GM23338 (cell line): ENCODE measurements at places on chromosomes 4 and X.

GRCh38 chr4:8125526-8126056 lies 33.0 kb downstream of the ABLIM2 start:
- no peak overlapping the region for H3K27ac ChIP-seq
- no peak overlapping the region for H3K4me3 ChIP-seq
- H3K4me1 ChIP-seq: no peaks in the 10 kb centered on the region
- no peaks in the 10 kb centered on the region for H3K36me3 ChIP-seq
- H3K27me3 ChIP-seq: no peaks in the 10 kb centered on the region
- DNase-seq: no peak

GRCh38 chr4:35464964-35465528 lies 779.3 kb downstream of the ARAP2 start:
- no peak for DNase-seq
- H3K4me1 ChIP-seq: peaks cover 3% of the 10 kb centered on the region; the same call in 1 of the 2 replicates
- no peak overlapping the region for H3K27ac ChIP-seq

DNA sequence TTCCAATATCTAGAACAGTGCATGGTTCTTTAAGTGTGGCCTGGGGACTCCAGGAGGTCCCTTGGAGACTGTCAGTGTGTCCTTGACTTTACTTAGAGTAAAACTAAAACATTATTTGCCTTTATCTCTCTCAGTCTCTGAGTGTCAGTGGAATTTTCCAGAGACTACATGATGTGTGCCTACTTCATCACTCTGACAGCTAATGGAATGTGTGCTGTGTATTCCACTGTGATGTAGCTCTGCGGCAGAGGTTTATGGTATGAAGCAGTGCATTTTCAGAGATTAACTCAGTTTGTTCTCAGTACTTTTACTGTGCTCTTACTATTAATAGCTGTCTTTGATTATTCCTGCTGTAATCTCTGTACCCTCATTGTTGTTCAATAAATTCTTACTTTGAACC lies 85.6 kb downstream of the MANBA start:
- H3K4me1 ChIP-seq: no peaks in the 10 kb centered on the region
- no peak overlapping the region for H3K27ac ChIP-seq
- H3K27me3 ChIP-seq: no peaks in the 10 kb centered on the region
- H3K36me3 ChIP-seq: peaks cover 4% of the 10 kb centered on the region; the same call in 1 of the 2 replicates

GRCh38 chrX:5220421-5220820 lies 1008.2 kb downstream of the NLGN4X start:
- H3K27ac ChIP-seq: no peak overlapping the region
- no peak overlapping the region for H3K4me3 ChIP-seq
- H3K36me3 ChIP-seq: no peaks in the 10 kb centered on the region
- H3K27me3 ChIP-seq: no peaks in the 10 kb centered on the region
- no peak for DNase-seq

- DNase-seq: no peak
- no peaks in the 10 kb centered on the region for H3K36me3 ChIP-seq
- H3K27me3 ChIP-seq: no peaks in the 10 kb centered on the region
- peaks cover 15% of the 10 kb centered on the region for H3K4me1 ChIP-seq
These were observed 208.7 kb downstream of the CHIC2 start for GRCh38 chr4:53855581-53856250.

DNA sequence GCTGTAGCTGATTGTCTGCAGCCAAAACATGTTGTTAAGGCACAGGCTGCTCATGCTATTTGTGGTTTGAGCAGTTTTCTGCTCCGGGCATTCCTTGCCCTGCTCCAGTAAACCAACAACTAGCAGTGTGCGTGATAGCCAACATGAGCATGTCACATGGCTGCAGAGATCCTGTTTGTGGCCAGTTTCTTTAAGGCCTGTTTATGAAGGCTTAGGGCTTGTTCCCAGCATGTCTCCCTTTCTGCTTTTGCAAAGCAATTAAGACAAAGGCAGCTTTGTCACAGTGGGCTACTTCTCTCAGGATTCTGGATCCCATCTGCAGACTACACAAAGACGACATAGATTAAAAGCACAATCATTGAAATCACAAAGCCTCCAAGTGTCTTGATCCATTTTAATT lies 160.5 kb downstream of the ZNF518B start:
- H3K27ac ChIP-seq: no peak overlapping the region
- peak; percentile 3 for DNase-seq
- H3K36me3 ChIP-seq: no peaks in the 10 kb centered on the region
- no peak overlapping the region for H3K4me3 ChIP-seq
- no peaks in the 10 kb centered on the region for H3K27me3 ChIP-seq
- H3K4me1 ChIP-seq: peaks cover 26% of the 10 kb centered on the region

DNA sequence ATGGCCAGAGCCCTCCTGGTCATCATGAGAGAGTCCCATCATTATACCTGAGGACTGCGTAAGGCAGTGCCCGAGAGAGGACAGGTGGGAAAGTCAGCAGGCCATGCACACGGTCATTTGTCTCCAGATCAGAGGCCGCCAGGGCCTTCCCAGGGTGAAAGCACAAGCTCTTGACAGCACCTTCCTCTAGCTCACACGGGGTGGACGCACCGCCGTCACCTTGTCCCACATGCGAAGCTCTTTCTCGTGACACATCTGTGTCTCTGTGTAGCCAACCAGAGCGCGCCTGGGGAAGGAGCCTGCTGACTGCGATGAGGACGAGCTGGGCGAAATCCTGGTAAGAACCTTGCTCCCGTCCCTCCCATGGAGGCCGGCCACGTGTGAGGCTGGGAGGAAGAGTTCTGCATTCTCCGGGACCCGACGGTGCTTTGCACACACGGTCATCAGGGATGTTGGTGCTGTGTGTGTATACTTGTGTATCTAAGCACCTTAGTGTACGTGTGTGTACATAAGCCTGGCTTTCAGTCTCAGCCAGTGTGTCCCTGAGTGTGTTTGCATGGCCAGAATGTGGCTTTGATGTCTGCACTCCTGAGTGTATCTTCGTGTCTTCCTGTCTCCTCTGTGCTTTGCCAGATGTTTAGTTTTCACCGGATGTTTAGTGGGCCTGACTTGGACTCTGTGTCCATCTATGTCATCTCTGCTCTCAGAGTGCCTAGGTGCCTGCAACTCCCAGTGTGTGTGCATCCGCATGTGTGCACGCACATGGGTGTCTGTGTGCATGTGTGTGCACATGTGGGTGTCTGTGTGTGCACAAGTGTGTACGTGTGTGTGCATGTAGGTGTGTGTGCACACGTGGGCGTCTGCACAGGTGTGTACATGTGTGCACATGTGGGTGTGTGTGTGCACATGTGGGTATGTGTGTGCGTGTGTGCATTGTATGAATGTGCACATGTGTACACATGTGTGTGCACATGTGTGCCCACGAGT lies 15.1 kb downstream of the ATP5ME start:
- H3K27ac ChIP-seq: no peak overlapping the region
- no peak for DNase-seq
- no peak overlapping the region for H3K4me3 ChIP-seq

- no peak overlapping the region for H3K27ac ChIP-seq
- no peak for DNase-seq
- no peaks in the 10 kb centered on the region; the same call in 1 of the 2 replicates for H3K4me1 ChIP-seq
- no peaks in the 10 kb centered on the region for H3K27me3 ChIP-seq
- H3K4me3 ChIP-seq: no peak overlapping the region
These were observed 69.2 kb downstream of the MTNR1A start for GRCh38 chr4:186486172-186486571.

DNA sequence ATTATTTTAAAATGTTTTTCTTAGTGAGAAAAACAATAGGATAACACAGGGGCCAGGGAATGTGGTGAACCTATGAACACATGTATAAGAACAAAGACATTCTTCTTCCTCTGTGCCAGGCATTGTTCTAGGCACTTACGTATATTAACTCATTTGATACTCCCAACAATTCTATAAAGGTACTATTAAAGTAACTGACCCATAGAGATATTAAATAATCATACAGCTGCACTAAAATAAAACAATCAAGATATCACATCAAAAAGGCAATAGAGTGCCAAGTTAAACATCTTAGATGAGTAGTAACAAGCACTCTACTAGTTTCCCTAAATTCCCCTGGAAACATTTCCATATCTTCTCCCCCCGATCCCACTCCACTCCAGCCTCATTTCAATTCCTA lies 33.4 kb downstream of the SLC39A8 start:
- DNase-seq: no peak
- H3K4me3 ChIP-seq: no peak overlapping the region
- H3K36me3 ChIP-seq: no peaks in the 10 kb centered on the region
- no peaks in the 10 kb centered on the region for H3K27me3 ChIP-seq

GRCh38 chr4:157739242-157739641 lies 433.6 kb downstream of the GASK1B start:
- no peaks in the 10 kb centered on the region for H3K4me1 ChIP-seq
- DNase-seq: no peak
- no peak overlapping the region for H3K4me3 ChIP-seq
- no peaks in the 10 kb centered on the region for H3K27me3 ChIP-seq

DNA sequence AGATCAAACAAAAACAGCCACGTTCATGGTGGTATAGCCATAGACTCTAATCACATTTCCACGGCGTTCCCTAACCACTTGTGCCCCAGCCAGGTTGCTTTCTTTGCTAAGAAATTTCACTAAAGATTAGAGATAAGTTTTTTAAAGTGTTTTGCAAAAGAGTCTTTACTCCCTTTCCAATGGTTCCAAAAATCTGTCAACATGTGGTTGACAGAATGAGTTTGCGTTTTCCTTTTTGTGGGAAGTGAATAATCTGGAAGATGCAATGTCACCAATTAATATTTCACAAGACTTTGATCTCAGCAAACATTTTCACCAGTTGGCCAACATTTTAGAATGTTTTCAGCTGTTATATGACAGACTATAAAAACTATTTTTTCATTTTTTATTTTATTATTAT lies 35.3 kb downstream of the CXCL1 start:
- no peaks in the 10 kb centered on the region for H3K36me3 ChIP-seq
- no peaks in the 10 kb centered on the region for H3K4me1 ChIP-seq
- no peaks in the 10 kb centered on the region for H3K27me3 ChIP-seq
